Skeletal muscle cell (primary cell): ENCODE measurements at places on chromosomes 6 and 20.

DNA sequence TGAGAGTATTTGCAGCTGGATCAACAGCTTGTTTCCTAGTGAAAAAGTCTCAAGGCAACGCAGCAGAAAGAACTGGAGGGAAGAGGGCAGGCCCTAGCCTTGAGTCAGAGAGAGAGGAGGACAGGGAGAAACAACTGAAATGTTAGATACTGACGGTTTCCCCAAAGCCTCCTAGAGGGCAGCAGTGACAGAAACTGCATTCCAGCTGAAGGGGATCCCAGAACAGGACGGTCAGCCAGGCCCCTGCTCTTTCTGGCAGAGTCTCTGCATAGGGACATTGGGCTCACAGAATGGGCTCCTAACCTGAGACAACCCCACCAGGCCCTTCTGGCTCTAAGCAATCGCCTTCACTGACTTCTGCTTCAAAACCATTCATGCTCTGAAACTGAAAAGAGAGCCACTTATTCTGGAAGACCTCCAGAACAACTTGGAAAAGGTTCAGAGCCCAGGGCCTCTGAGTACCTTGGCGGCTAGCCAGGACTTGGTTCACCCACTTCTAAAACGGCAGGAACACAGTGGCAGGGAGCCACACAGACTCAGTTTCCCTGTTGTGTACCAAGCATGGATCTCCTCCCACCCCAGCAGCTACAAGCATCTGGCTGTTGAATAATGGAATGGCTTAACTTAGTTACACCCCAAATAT is 72.9 kb downstream of the PSMB1 start:
- no peak for DNase-seq

DNA sequence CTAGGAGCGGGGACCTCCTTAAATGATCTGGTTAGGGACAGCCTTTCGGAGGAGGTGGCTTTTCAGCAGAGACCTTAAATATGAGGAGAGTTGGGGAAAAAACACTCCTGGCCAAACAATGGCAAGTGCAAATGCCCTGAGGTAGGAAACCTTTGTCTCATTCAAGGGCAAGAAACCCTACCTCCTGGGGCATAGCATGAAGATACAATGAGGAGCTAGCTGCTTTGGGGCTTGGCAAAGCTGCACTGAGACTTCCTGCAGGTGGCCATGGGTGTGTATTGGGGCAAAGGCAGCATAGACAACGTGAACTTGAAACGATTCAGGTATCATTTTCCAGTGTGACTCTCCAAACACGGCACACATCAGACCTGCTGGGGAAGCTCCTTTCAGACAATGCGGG is 30.7 kb downstream of the PMEPA1 start:
- DNase-seq, result no peak

- DNase-seq, result no peak
Observed at GRCh38 chr6:129599467-129599866, 110.5 kb downstream of the ARHGAP18 start.

DNA sequence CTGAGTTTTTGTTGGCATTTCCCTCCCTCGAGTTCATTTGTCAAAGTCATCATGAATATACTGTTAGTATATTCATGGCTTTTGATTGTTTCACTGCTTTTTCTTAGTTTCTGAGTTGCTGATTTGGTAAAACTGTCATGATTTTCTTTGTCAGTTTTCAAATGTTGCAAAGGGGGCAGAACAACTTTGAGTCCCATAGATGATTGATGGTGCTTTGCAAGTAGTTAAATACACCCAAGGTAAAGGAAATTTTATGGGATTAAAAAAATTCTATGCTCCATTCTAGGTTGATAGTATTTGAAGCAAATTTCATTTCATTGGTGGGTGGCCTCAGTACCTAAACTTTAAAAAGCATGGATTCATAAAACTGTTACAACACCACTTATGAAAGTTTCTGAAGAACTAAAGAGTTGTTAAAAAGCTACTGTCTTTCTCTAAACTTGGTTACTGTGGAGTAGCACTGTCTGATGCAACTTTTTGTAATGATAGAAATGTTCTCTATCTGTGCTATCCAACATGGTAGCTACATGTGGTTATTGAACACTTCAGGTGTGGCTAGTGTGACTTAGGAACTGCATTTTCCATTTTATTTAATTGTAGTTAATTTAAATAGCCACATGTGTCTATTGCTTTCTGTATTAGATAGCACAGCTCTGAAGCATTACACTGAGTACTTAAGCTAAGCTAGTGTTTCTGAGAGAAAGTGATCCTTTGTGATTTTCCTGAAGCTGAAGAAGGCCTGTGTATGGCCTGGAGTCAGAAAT is 153.6 kb downstream of the ZFAND3 start:
- no peak for DNase-seq

- no peak for DNase-seq
Observed at GRCh38 chr6:44268095-44268628, 2.1 kb upstream of the TMEM151B start.

DNA sequence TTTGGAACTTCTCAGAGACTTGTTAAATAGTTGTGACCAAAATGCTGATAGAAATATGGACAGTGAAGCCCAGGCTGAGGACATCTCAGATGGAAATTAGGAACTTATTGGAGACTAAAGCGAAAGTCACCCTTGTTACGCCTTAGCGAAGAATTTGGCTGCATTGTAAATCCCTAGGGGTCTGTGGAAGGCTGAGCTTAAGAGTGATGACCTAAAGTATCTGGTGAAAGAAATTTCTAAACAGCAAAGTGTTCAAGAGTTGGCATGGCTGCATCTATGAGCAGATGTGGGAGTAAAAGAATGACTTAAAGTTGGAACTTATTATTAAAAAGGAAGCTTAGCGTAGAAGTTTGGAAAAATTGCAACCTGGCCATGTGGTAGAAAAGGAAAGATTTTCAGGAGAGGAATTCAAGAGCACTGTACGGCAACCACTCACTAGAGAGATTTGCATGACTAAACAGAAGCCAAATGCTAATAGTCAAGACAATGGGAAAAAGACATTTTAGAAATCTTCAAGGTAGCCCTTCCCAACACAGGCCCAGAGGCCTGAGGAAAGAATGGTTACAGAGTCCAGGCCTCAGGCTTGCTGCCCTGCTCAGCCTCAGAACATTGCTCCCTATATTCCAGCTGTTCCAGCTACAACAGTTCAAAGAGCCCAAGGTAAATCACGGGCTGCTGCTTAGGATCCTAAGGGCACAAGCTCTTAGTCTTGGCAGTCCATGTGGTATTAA is 61.6 kb upstream of the TNFRSF21 start:
- no peak for DNase-seq

- DNase-seq, result no peak
Observed at GRCh38 chr6:74550821-74551220, 655.0 kb downstream of the COL12A1 start.

- peak; percentile 82 for DNase-seq
Observed at GRCh38 chr20:1934156-1934555, 38.9 kb downstream of the SIRPA start.
